ENCODE measurements at places on chromosomes 7 and 10.

GRCh38 chr7:25646726-25647413, 418.6 kb upstream of the NPVF start:
- DNase-seq, result no peak

DNA sequence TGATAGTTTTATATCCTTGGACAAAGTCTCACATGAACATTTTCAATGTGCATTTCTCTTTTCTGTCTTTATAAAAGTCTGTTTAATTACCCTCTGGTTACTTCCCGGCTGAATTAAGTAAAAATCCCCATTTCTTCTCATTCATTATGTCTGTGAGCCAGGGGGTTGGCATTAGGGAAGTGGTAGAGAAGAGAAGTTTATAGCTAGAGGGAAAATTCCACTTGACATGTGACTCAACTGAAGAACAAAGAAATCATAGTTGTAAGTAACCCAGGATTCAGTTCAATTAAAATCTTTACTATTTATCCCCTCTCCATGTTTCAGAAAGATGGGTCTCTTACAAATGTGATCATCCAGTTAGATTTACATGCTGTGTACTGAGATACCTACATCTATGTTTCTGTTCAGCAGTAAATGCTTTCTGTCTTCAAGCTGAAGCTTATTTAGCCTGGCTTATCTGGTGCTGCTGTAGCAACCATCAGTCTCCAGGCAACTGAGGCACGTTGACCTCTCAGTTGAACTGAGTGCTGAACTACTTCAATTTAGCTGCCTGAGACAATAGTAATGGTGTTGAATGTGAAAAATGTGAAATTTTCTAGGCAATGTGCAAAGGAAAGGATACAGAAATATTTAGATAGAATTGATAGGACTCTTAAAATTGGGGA, 181.6 kb downstream of the MLLT10 start:
- no peak for DNase-seq

DNA sequence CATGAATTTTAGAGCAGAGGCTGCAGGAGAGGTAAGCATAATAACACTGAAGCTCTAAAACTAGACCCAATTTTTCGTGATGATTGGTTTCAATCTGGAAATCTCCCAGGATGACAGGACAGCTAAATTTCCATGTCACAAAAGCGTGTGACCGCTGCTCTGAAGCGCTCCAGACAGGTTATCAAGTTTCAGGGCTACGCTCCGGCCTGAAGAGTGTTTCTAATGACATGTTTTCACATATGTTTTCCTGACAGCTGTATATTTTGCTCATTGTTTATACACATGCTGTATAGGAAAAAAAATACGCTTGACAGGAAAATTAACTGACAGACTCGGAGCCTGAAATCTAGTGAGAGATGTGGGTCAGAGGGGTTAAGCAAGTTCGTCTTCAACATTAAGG, 219.8 kb upstream of the BMPER start:
- no peak for DNase-seq

GRCh38 chr10:30436191-30436611, 2.2 kb downstream of the MAP3K8 start:
- no peak for DNase-seq

- DNase-seq, result no peak
These were observed 63.4 kb upstream of the SYPL1 start for GRCh38 chr7:106175507-106175906.

- DNase-seq, result no peak
These were observed 173.0 kb upstream of the LANCL2 start for GRCh38 chr7:55191926-55192692.

- DNase-seq, result no peak
These were observed 70.6 kb upstream of the GRB10 start for GRCh38 chr7:50853311-50853710.

DNA sequence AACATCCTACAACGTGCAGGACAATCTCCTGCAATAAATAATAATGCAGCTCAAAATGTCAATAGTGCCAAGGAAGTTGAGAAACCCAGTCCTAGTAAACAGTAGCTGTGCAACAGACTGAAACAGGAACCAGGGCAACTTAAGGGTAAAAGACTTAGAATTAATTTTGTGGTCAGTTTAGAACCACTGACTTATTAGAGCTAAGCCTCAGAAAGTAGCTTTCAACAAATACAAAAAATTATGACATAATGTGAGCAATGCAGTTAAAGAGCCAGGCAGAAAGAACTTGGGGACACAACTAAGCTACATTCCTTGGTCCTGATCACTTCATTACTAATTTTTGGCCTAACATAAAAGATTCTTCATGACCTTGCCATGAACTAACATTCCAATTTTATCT, 195.4 kb downstream of the MACC1 start:
- no peak for DNase-seq

- no peak for DNase-seq
These were observed 3.3 kb downstream of the ASAH2 start for GRCh38 chr10:50248062-50248461.

DNA sequence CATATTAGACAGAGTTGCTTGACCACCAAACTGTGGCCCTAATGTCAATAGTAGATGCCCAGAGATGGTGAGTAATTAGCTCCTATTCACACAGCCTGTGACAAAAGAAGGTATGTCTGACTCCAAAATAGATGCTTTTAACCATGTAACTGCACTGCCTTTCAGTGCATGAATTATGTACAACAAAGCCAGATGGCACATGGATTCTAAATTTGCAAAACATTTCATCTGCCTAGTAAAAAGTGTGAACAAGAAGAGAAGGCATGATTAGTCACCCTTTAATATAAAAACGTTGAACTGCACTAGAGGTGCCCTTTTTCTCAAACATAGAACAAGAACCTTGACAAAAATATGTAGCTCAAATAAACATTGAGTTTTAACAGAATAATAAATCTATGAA, 35.5 kb upstream of the PTPRZ1 start:
- no peak for DNase-seq

DNA sequence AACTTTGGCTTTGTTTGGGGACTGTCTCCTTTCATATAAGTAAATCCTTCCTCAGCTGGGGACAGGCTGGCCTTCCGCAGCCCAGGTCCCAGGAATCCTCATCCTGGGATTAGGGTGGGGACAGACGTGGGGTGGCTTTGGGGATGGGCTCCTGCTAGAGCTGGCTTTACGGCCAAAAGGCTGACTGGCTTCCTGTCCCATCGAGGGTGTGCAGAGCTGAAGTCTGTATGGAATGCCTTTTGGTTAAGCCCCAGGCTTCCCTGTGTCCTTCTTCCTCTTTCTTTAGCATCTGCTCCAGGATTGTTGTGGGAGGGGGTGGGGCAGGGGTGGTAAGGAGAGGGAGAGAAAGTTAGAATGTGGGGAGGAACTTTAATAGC, 59.4 kb upstream of the AQP1 start:
- DNase-seq, result no peak

GRCh38 chr7:151779678-151780077, 97.2 kb downstream of the PRKAG2 start:
- no peak for DNase-seq

DNA sequence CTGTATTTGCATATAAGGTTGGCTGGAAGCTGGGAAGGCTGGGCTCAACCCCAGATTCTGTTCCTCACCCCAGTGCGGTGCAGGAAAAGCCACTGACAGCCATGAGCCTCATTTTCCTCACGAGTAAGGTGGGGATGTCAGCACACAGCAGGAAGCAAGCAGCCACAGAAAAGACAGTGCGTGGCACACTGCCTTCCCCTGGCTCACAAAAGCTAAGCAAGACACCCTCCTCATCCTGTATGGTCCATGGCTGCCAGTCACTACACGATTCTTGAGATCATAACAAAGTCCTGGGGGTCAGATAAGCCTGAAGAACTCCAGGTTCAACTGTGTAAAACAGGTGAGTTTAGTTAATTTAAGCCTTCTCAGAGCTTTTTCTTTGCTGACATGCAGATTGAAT, 28.9 kb upstream of the DDC start:
- no peak for DNase-seq

DNA sequence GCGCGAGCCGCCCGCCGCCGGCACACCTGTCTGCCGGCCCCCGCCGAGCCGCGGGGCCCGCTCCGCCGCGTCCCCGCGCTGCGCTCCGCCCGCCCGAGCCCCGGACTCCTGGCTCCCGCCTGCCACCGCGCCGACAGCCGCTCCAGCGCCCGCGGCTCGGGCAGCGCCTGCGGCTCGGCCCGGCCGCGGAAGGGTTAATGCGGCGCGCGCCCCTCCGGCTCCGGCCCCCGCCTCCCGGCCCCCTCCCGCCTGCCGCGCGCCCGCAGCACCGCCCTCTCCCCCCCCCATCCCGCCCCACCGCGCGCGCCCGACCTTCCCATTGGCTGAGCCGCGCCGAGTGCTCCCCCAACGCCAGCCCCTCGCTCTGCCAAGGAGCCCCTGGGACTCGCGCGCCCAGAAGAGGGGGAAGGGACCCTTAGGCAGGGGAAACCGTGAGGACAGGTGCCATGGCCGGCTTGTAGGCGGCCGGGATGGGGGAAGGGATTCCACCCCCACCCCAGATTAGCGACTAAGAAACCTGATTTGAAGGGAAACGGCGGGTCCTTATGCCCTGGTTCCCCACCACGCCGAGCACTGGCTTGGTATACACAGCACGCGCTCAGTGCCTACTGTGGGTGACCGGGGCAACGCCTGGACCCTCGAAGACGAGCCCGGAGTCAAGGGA, at the start of gene KCNH2:
Gene KCNH2, minus strand, starts transcription at position 196 of the 664 bp plus-strand sequence. CDS start 408 bp downstream, outside the sequence.
- peak; percentile 92 for DNase-seq

DNA sequence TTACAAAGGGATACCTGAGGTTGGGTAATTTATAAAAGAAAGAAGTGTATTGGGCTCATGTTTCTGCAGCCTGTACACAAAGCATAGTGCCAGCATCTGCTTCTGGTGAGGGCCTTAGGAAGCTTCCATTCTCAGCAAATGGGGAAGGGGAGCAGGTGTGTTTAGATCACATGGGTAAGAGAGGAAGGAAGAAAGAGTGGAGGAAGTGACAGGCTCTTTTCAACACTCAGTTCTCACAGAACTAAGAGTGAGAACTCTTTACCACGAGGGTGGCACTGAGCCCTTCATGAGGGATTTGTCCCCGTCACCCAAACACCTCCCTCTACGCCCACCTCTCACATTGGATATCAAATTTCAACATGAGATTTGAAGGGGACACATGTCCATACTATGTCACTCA, 506 bp upstream of the FAM170B start:
- DNase-seq, result no peak

DNA sequence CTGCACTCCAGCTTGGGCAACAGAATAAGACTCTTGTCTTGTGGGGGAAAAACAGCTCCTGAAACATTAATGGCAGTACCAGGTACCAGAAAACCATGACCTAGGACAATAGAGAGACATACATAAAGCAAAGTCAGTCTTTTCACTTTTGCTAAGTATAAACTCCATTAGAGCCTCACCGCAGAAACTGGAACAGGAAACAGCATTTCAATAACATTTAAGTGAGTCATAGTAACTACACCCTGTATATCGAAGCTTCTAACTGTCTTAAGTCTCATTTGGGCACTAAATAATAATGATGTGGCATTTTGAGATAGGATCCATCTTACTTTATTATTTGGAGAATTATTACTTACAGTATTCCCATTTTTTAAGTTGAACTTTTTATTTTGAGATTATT, 517.8 kb upstream of the CELF2 start:
- no peak for DNase-seq

DNA sequence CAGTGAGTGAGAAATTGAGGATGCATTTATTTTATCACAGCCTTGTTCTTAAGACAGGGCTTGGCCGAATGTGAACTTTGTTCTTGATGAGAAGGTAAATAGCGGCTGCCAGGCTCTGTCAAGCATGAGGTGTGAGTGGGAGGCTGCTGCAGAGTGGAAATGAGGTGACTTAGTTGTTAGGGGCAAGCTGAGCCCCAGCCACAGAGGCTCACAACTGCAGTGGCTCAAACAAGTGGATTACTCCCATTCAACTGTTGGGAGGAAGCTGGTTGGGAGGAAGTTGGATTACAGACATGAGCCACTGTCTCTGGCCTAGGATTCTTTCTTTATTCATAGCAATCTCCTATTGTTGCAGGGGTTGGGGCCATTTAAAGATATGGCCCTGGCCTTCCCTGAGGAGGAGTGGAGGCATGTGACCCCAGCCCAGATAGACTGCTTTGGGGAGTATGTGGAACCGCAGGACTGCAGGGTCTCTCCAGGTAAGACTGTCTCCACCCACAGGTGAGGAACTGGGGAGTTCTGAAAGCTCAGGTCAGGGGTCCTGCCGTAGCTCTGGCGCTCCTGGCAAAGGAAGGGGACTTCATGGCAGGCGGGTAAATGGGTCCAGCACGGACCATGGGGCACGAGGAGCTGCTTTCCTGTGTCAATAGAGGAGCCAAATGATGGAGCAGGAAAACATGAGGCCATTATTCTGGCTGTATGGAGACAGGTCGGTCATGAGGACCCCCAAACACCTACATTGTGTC, 7.1 kb downstream of the ZSCAN25 start:
- DNase-seq, result no peak

DNA sequence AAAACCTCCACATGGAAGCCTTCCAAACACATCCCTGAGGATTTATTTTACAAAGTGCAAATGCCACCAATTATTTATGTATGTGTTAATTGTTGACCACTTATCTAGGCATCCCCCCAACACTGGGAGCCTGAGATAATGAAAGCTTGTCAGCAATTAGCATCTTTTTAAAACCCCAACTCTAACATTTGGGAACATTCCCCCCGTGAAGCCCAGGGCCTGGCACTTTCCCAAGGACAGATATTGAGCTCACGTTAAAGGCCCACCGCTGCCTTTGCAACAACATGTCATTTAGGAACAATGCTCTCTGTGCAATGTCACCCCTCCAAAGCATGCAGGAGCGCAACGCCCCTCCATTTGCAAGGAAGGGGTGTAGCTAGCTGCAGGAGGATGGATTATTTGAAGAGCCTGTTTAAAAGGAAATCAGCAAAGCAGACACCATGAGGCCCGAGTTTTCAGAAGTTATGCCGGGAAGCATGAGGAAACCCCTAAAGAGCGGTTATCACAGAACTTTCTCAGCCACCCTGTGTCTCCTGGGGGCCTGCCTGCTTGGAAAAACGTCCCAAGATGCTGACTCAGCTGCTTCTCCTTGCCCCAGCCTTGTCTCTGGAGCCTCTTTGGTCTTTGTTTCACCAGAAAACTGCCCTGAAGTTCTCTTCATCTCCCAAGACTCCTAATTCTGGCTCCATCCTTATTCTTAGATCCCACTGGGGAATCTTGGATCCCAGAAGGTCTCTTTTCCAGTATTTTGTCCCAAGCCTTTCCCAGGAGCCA, 444.1 kb downstream of the GRID1 start:
- no peak for DNase-seq

- DNase-seq, result no peak
These were observed 9.5 kb downstream of the MARVELD1 start for GRCh38 chr10:97723001-97723400.

DNA sequence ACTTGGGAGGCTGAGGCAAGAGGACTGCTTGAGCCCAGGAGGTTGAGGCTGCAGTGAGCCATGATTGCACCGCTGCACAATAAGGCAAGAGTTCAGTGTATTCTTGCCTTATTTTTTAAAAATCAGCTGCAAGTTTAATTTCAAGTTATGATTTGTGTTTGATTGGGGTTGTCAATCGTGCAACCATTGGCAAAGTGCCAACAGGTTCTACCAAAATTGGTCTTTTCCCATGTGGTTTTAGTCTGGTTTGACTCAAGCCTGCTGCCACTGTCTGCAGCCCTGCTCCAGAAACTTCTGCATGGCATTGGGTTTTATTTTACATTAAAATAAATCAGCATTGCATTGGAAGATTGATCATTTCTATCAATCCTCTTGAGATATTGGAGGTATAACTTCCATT, 72.7 kb downstream of the PTPRE start:
- DNase-seq, result no peak

- DNase-seq, result peak; percentile 10
These were observed 148.7 kb upstream of the MKI67 start for GRCh38 chr10:128274938-128275337.
